ENCODE measurements at places on chromosomes 7 and 10. TPM values are rescaled to one million over a fixed set of nuclear protein-coding genes. Genes with fewer than 3 reads are reported as not detected.

EGR2 gene
- total RNA-seq: 0.63 TPM

CDNF gene
- 0.74 TPM for total RNA-seq

GJC3 gene
- 0.29 TPM for total RNA-seq

PAOX gene
- total RNA-seq: 1.0 TPM
